ENCODE measurements at places on chromosomes 3 and 15. TPM values are rescaled to one million over a fixed set of nuclear protein-coding genes. Genes with fewer than 3 reads are reported as not detected.

Gene CPLX3
- not detected for total RNA-seq

Gene TERC
- 118 TPM for total RNA-seq

Gene GMNC
- total RNA-seq = under 0.01 TPM

Gene LRRC31
- total RNA-seq = not detected

- no peak for DNase-seq
Measured at GRCh38 chr3:76203578-76203977, 418.2 kb upstream of the ZNF717 start.

DNA sequence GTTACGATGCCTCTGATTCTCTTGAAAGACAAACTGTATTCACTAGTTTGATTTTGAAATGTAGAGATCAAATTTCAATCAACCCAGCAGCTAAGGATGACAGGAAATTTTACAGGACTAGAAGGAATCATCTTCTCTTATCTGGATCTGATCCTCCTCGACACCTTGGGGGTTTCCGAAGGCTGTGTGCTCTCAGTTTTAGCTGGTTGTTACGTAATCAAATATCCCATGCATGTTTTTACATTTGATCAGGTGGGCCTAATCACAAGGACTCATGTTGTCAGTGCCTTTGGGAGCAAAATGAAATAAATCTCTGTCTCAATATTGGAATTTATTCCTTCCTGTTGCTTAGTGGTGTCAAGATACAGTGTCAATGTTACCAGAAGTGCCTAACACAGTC, 141.9 kb upstream of the TNIK start:
- DNase-seq = no peak

GRCh38 chr15:39837454-39837853, 54.8 kb upstream of the FSIP1 start:
- no peak for DNase-seq

- no peak for DNase-seq
Measured at GRCh38 chr3:141659821-141660613, 78.1 kb upstream of the RNF7 start.
